Prostate gland (tissue), 2 donors: ENCODE measurements at places on chromosomes 1 and 21. TPM values are rescaled to one million over a fixed set of nuclear protein-coding genes. Genes with fewer than 3 reads are reported as not detected.

- no peak for DNase-seq
Measured at GRCh38 chr1:58881471-58881994, 97.7 kb upstream of the JUN start.

GRCh38 chr1:231020816-231021215 lies 19.2 kb downstream of the FAM89A start:
- DNase-seq = no peak

- DNase-seq = no peak
Measured at GRCh38 chr1:223076362-223076761, 66.7 kb downstream of the TLR5 start.

DNA sequence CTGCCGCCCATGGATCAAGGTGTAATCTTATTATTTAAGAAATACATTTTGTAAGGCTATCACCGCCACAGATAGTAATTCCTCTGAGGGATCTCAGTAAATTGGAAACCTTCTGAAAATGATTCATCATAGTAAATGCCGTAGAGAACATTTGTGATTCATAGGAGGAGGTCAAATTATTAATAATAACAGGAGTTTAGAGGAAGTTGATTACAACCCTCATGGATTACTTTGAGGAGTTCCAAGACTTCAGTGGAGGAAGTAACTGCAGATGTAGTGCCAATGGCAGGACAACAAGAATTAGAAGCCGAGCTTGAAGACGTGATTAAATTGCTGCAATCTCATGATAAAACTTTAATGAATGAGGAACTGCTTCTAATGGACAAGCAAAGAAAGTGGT lies 280.1 kb downstream of the PTPRC start:
- DNase-seq = no peak

DNA sequence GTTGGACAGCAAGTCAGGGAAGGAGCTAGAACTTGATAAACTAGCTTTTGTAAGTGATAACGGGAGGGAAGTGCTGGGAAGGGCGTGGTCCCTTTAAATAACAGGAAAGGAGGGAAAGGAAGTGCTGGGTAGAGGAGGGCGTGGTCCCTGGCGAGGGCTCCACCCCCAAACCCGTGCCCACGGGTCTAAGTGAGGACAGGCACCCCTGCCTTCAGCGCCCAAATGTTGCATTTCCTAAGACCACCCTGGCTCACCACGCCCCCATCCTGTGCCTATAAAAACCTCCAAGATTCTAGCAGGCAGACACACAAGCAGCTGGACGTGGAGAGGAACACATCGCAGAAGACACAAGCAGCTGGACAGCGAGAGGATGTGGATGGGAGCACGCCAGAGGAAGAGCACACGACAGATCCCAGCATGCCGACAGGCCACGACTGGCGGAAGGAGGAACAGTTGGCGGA lies 58.5 kb downstream of the PALMD start:
- DNase-seq = no peak

- no peak for DNase-seq
Measured at GRCh38 chr21:25700741-25701140, 34.0 kb downstream of the ATP5PF start.

Gene UBIAD1
- 22.7 TPM for total RNA-seq

Gene NKAIN1
- 0.73 TPM for total RNA-seq

Gene SMPDL3B
- total RNA-seq = 2.0 TPM

Gene ANGPTL3
- not detected for total RNA-seq

Gene PLXNA2
- total RNA-seq = 7.3 TPM
